Dermis microvascular lymphatic vessel endothelial cell (primary cell): ENCODE measurements at places on chromosomes 5 and 9.

GRCh38 chr9:100848726-100849125 lies 179.8 kb upstream of the PLPPR1 start:
- DNase-seq: no peak

GRCh38 chr9:118596374-118597015 lies 772.7 kb downstream of the BRINP1 start:
- no peak for DNase-seq

DNA sequence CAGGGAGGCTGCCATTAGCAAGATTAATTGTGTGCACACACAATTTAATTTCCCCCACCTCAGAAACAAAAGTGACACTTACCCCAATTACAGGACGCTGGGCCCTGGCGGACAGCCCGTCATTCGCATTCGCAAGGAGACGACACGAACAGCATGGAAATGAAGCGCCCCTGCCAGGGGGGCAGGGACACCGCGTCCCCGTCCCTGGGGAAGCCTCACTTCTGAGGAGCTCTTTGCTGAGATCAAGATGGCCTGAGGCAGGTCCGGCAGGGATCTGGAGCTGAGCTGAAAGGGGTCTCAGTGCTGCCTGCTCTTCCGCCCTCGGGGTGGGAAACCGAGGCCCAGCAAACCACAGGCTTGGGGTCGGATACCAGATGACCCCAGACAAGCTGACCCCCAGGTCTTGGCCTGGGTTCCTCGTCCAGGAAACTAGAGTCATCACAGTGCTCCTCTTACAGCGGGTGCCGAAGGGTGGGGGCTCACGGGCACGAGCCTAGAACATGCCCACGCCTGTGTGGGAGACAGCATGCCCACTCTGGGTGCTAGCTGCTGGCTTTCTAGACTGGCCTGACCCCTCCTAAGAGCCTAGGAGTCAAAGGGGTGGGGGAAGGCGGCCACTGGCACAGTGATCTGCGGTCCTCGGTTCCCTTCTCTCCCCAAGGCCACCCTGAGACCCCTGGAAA lies 103.2 kb downstream of the VAV2 start:
- no peak for DNase-seq

DNA sequence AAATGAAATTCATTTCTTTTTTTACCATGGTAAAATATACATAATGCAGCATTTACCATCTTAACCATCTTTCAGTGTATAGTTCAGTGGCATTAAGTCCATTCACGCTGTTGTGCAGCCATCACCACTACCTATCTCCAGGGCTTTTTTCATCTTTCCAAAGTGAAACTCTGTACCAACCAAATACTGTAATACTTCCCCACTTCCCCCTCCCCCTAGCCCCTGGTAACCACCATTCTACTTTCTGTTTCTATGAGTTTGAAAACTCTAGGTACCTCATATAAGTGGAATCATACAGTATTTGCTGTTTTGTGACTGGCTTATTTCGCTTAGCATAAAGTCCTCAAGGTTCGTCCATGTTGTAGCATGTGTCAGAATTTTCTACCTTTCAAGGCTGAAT lies 23.4 kb downstream of the SPAAR start:
- no peak for DNase-seq

- no peak for DNase-seq
Observed at GRCh38 chr9:84322828-84323227, 17.7 kb downstream of the SLC28A3 start.
